Thyroid gland (tissue), 4 donors: ENCODE measurements at places on chromosomes 5 and 9. TPM values are rescaled to one million over a fixed set of nuclear protein-coding genes. Genes with fewer than 3 reads are reported as not detected.
A peak's percentile ranks its signal among the peaks of the same experiment; 100 is the strongest.

- no peaks in the 10 kb centered on the region for H3K36me3 ChIP-seq
- H3K27ac ChIP-seq: no peak overlapping the region
- no peak overlapping the region for H3K4me3 ChIP-seq
- peak; percentile 10 for DNase-seq
These were observed 42.9 kb downstream of the LURAP1L start for GRCh38 chr9:12817702-12818101.

DNA sequence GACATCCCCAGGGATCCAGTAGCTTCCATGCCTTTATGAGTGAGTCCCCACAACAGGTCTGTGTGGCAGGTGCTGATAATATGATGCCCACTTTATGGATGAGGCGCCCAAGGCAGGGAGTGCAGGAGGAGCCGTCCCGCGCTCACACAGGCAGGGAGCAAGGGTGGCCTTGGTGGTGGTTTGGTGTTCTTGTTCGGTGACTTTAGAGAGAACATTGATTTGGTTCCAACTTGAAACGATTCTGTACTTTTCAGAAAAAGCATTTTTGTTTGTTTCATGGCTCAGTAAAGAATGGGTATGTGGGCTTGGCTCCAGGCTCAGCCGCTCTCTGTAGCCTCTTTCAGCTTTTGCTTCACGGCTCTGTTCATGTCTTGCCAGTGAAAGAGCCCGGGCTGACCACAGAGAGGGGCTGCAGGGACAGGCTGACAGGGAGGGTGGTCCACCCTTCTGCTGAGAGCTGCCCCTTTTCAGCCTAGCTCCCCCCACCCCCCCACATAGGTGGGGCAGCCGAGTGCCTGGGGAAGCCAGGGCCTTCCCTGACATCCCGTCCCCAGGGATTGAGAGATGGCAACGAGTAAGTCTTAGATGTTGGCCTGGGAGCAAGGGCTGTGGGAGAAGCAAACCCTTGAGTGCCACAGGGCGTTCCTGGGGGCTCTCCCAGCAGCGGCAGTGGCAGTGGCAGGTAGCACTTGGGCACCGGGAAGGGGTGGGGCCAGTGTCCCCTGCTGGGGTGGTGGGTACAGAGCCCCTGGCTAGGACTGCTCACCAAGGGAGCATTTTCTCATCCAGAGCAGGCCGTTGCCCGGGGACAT lies 28.0 kb downstream of the NCS1 start:
- H3K27ac ChIP-seq: peak overlapping the region; percentile 98
- H3K36me3 ChIP-seq: no peaks in the 10 kb centered on the region
- no peak overlapping the region for H3K4me3 ChIP-seq
- DNase-seq: peak; percentile 86

ARRDC3 gene
- total RNA-seq: 178 TPM

DNA sequence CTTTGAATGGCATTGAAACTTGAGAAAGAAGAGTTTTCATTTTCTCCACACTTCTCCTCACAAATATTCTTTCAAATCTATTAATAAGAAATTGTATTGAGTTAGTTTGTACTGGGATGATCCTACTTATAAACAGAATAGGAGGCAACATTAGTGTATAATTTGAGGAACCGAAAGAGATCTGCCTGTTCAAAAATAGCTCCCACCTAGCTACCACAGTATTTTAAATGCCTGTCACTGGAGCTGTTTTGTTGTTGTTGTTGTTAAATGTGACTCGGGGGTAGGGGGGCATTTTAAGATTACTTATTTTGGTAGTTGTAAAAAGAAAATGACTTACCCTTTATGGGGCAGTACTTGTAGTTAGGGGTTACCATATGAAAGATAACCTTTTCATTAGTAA lies 20.1 kb upstream of the HAPLN1 start:
- H3K4me1 ChIP-seq: no peaks in the 10 kb centered on the region
- no peak overlapping the region for H3K27ac ChIP-seq
- no peak for DNase-seq
- no peak overlapping the region for H3K4me3 ChIP-seq

DNA sequence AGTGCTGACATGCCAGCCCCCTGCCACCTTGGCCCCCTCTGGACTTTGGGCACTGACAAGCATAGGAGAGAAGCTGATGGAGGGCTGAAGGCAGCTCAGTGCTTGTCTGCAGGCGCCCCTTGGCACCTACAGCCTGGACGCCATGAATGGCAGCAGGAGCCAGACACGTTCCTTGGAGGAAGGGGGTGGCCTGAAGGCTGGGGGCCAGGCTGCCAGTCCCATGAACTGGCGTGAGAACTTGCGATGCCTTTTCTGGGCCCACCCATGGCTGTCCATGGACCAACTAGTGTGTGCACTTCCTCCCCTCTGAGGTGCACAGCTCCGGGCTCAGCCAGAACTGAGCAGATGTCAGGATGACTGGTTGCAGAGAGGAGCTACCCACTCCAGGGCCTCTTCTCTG lies 99.0 kb upstream of the RANBP6 start:
- no peaks in the 10 kb centered on the region for H3K4me1 ChIP-seq
- H3K27ac ChIP-seq: no peak overlapping the region
- no peak for DNase-seq
- H3K27me3 ChIP-seq: no peaks in the 10 kb centered on the region
- H3K36me3 ChIP-seq: no peaks in the 10 kb centered on the region

TMEM174 gene
- total RNA-seq: 1.5 TPM

GRCh38 chr5:133309984-133310621 lies 258.3 kb downstream of the HSPA4 start:
- H3K27ac ChIP-seq: no peak overlapping the region
- no peak overlapping the region for H3K4me3 ChIP-seq
- DNase-seq: no peak
- H3K27me3 ChIP-seq: no peaks in the 10 kb centered on the region
- no peaks in the 10 kb centered on the region for H3K36me3 ChIP-seq

DNA sequence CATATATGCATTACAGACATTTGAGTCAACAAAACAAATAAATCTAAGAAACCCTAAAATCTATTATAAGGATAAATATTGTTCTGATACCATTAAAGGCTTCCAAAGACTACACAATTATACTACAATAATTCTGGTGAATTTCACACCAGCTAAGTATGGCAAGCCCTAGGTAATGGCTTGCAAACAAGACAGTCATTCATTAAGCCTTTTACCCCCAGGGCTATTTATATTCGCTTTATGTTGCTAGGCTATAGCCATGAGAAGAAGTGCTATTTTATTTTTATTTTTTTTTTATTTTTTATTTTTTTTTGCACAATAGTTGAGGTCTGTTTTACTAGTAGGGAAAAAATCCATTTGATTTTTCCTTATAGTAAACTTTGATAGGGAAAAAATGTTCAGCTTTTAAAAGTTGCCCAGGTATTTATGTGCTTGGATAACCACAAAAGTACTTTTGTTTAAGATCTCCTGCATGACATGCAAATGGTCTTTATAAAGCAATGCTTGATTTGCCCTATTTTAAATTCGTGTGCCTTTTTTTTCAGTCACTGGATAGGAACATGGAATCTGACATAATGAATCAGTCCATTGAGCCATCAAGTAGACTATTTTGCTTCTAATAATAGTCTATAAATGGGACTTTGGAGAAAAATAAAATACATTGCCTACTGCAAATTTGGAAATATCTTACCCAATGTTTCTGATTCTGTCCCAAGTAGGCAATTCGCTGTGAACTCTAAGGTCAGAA lies 946.3 kb upstream of the COX7C start:
- H3K4me1 ChIP-seq: no peaks in the 10 kb centered on the region
- H3K36me3 ChIP-seq: no peaks in the 10 kb centered on the region
- no peaks in the 10 kb centered on the region for H3K27me3 ChIP-seq
- no peak overlapping the region for H3K27ac ChIP-seq
- no peak for DNase-seq
- H3K4me3 ChIP-seq: no peak overlapping the region

DNA sequence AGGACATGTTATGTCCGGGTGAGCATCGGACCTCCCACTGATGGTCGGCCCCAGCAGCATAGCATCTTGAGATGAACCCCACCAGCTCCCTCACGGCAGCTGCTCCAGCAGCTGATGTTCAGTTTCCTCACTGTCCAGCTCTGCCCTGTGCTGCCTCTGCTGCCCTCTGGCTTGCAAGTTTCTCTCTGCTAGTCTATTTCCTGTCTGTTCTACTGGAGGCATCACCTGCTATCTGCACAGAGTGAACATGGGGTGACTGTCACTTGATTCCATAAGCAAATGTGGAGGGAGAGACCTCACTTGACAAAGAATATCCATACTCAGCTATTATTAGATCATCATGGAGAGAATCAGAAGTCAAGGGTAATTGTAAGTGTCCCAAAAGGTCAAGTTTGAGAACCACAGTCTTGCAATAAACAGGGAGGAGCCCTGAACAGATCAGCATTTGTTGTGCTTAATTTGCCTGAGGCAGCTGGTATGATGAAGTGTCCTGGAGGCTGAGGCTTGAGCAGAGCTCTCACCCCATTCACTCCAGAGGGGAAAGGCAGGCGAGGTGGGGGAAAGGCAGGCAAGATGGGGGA lies 702.8 kb downstream of the SEMA5A start:
- no peak for DNase-seq
- no peaks in the 10 kb centered on the region for H3K4me1 ChIP-seq
- no peak overlapping the region for H3K27ac ChIP-seq

- no peak overlapping the region for H3K27ac ChIP-seq
- no peaks in the 10 kb centered on the region for H3K36me3 ChIP-seq
- no peak overlapping the region for H3K4me3 ChIP-seq
- DNase-seq: no peak
These were observed 19.5 kb upstream of the ARSI start for GRCh38 chr5:150322202-150322601.

DNA sequence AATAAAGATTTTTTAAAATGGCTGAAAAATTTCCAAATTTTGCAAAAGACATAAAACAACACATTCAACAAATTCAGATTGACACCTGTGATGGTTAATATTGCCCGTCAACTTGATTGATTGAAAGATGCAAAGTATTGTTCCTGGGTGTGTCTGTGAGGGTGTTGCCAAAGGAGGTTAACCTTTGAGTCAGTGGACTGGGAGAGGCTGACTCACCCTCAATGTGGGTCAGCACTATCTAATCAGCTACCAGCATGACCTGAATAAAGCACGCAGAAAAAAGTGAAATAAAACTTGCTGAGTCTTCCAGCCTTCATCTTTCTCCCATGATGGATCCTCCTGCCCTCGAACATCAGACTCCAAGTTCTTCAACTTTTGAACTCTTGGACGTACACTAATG lies 868.0 kb upstream of the CTNND2 start:
- no peaks in the 10 kb centered on the region for H3K27me3 ChIP-seq
- H3K4me1 ChIP-seq: no peaks in the 10 kb centered on the region
- no peak overlapping the region for H3K4me3 ChIP-seq
- no peak overlapping the region for H3K27ac ChIP-seq

DRD1 gene
- total RNA-seq: not detected
